ENCODE measurements at places on chromosomes 16 and 17.

DNA sequence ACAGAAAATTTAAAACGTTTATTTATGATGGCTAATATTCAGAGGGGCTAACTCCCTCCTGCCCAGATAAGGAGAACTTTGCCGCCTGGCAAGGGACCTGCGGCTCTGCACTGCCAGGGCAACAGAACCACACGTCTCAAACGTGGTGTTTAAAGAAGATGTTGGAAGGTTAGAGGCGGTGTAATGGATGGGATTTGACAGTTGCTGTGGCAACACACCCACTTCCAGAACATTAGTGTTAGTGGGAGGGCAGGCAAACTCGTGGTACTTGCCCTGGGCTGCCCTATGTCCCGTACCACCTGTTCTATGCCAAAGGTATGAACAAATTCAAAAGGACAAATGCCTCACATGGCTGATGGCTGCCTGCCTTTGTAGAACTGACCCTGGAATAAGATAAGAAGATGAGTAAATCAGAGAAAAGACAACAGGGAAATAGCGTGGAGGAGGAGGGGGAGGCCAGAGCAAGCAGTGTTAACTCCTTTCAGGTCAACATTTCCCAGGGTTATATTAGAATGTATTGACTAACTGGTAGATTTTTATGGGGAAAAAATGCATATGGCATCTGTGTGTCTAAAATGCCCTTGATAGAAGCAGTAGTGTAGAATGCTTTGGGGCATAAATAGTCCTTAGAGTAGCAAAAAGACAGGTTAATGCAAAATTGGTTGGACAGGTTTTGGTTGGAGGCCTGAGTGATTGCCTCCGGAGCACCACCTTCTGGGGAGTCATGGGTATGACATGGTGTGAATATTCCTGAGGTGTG, 30.8 kb downstream of the HLF start:
- peak; percentile 49 for ATAC-seq

DNA sequence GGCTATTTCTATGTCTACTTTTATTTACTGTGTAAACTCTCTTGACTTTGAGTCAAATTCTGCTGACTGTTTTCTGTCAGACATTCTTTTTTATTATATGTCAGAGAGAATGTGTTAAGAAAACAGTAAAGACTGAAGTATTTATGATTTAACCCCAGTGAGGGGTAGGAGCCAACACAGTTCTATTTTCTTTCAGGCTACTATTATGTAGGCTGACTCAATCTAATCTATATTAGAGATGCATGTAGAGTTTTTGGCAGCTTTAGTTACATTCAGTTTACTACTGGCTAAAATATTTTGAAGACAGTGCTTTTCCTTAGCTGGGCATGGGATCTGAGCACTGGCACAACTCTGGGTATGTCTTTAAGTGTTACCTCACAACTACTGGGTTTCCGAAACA, 1108.0 kb downstream of the CDH11 start:
- no peak for ATAC-seq

- ATAC-seq: peak; percentile 65
These were observed 29.1 kb upstream of the IRX6 start for GRCh38 chr16:55294931-55295342.

GRCh38 chr16:49462989-49463371, 89.4 kb downstream of the C16orf78 start:
- no peak for ATAC-seq

GRCh38 chr16:81445966-81446906, 1.6 kb downstream of the CMIP start:
- no peak for ATAC-seq

DNA sequence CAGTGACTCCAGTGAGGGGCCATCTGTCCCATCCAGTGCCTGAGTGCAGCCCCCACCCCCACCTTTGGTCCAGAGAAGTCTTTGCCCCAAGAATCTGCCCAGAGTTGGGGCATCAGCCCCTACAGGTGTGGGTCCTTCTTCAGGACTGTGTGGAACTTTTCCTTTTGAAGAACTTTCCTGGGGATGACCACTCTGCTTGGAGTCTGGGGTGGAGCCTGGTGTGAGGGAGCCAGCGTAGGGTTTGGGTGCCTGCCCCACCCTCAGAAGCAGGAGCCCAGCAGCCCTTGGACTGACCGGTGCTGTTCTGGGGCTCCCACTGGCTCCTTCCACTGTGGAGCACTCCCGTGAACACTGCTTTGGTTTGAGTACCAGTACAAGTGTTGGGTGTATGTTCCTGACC, 19.3 kb downstream of the MPRIP start:
- ATAC-seq: no peak
